ENCODE measurements at places on chromosomes 5 and 9. TPM values are rescaled to one million over a fixed set of nuclear protein-coding genes. Genes with fewer than 3 reads are reported as not detected.
A peak's percentile ranks its signal among the peaks of the same experiment; 100 is the strongest.

- no peak for DNase-seq
Measured at GRCh38 chr9:108162664-108163063, 673.1 kb upstream of the KLF4 start.

Gene NSD1
- 63.6 TPM for total RNA-seq

DNA sequence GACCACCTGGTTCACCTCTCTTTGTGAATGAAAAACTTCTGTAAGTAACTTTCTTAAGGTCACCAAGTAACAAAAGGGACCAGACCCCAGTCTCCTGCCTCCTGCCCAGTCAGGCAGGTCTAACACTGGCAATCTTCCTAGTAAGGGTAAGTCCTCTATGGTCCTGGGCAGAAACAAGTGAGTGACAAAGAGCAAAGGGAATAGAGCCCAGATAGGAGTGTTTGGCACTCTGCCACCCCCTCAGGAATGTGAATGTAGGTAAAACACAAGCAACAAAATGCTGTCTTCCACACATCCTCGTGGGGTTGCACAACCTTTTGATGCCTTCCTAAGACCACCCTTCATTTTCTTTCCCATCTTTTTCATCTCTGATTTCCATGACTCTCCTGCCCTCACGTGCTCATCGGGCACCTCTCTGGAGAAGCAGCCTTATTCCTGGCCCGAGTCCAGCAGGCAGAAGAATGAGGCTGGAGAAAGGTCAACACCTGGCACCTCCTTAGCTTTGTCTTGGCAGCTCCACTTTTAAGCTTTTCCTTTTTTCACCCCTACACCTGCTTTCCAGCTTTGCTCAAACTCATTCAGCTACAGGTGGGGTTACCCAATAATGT lies 90.2 kb upstream of the LHFPL2 start:
- DNase-seq: no peak

Gene NXNL2
- total RNA-seq: 0.18 TPM

GRCh38 chr5:38866362-38867031 lies 20.7 kb downstream of the OSMR start:
- DNase-seq: no peak

Gene LHX3
- not detected for total RNA-seq

GRCh38 chr9:70398145-70398556 lies 16.3 kb downstream of the KLF9 start:
- DNase-seq: peak; percentile 51

DNA sequence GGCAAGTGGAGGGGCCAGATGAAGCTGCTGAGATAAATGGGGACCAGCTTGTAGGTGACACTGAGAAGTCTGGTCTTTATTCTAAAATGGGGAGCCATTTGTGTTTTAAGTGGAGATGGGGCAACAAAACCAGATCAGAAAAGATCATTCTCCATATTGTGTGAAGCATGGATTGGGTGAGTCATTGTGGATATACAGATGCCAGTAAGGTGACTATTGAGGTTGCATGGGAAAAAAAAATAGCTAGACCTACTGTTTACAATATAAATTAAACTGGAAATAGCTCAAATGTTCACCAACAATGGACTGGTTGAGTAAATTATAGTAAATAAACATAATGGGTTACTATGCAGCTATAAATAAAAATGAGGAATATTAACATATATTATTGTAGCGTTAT lies 5.4 kb upstream of the MAP1B start:
- no peak for DNase-seq

GRCh38 chr5:7941692-7942091 lies 72.7 kb downstream of the MTRR start:
- no peak for DNase-seq
